ENCODE measurements at places on chromosomes 2 and 18.

- no peak overlapping the region for H3K27ac ChIP-seq
- no peak for DNase-seq
- H3K4me3 ChIP-seq = no peak overlapping the region
- peaks cover 6% of the 10 kb centered on the region for H3K4me1 ChIP-seq
- H3K36me3 ChIP-seq = no peaks in the 10 kb centered on the region
These were observed 7.7 kb downstream of the FBXO15 start for GRCh38 chr18:74139888-74140287.

DNA sequence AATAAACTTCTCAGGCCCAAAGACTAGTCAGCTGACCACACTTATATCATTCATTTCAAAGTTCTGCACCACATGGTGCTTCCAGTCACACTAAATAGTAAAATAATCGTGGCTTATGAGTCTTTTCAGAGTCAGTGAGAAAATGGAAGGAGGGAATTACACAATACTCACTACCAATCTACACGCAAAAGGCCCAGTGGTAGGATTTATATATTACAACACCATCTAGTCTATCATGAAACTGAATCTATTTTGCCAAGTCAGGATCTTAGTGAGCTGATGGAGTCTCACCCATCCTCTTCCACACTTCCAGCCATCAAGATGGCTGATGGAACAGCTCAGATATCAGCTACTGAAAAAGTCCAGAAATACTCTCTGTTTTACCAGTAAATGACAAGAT, 21.9 kb downstream of the INO80D start:
- H3K4me1 ChIP-seq = peaks cover 3% of the 10 kb centered on the region
- no peak overlapping the region for H3K27ac ChIP-seq
- no peak for DNase-seq
- H3K4me3 ChIP-seq = no peak overlapping the region
- no peaks in the 10 kb centered on the region for H3K27me3 ChIP-seq

DNA sequence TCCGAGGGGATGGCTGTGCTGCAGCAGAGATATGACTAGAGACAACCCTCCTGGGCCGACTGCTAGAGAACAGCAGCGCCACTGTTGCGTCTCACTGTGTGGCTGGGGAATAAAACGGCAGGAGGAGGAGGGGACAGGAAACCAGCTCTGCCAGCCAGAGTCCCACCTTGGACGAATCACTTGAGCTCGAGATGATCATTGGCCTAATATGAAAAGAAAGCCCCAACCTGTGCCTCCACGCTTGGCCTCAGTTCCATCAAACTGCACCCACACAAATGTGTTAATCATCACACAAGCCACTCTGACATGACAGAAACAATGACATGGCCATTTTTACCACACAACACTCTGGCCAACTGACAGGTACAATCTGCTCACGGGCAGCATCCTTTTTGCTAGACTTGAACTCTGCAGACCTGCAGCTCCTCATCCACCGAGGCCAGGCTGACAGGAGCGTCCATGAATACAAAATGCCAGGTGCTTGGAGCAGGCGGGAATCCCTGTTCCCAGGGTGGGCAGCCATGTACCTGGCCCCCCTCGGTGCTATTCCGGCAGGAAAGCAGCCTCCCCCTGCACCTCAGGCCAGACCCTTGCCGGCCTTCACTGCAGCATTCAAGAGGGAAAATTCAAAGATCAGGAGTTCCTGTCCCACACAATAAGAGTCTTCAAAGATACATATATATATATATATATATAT, 52.3 kb downstream of the PARD6G start:
- no peak for DNase-seq
- H3K4me1 ChIP-seq = no peaks in the 10 kb centered on the region
- H3K27me3 ChIP-seq = peaks cover 21% of the 10 kb centered on the region
- no peaks in the 10 kb centered on the region for H3K36me3 ChIP-seq

- peaks cover 14% of the 10 kb centered on the region for H3K36me3 ChIP-seq
- no peaks in the 10 kb centered on the region for H3K27me3 ChIP-seq
- no peak for DNase-seq
- no peaks in the 10 kb centered on the region for H3K4me1 ChIP-seq
These were observed 22.7 kb upstream of the ACTG2 start for GRCh38 chr2:73870084-73870483.

DNA sequence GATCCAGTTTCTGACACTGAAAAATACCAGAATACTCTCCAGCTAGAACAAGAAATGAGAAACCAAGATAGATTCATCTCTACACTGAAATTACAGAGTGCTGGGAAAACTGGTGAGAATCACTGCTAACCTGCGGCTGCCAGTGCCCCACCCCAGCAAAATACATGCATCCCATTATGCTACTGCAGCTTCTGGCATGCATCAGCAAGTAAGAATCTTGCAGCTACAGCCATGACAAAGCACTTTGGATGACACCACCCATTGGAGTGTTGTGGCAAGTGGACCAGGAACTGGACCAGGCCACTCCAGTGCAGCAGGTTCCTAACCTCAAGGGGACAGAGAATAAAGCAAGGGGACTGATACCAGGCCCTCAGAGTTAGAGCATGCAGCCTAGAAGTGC, 378.8 kb upstream of the ETAA1 start:
- H3K27ac ChIP-seq = no peak overlapping the region
- H3K4me1 ChIP-seq = no peaks in the 10 kb centered on the region
- no peak for DNase-seq

GRCh38 chr18:80033181-80034067, 810 bp upstream of the RBFA start:
- H3K4me1 ChIP-seq = peaks cover 29% of the 10 kb centered on the region
- H3K36me3 ChIP-seq = peaks cover 10% of the 10 kb centered on the region
- H3K4me3 ChIP-seq = peak overlapping the region; percentile 87
- peaks cover 5% of the 10 kb centered on the region for H3K27me3 ChIP-seq

DNA sequence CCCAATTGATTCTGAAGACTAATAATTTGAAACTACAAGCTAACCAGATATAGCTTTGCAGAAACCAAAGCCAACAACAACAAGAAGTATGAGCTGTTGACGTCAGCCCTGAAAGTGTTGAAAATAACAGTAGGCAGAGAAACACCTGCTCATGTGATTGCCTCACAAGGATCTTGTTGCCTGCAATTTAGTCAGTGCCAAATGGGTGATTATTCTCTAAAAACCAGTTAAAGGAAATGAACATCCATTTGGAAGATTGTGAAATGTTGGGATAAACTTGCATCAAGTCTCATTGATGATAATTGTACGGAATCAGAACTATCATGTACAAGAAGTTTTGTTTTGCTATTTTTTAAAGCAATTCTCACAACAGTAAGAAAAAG, 2.8 kb downstream of the CYTIP start:
- no peaks in the 10 kb centered on the region for H3K27me3 ChIP-seq
- peak overlapping the region; percentile 97 for H3K4me3 ChIP-seq
- H3K36me3 ChIP-seq = peaks cover 72% of the 10 kb centered on the region
- H3K27ac ChIP-seq = peak overlapping the region; percentile 99
- H3K4me1 ChIP-seq = peaks cover 22% of the 10 kb centered on the region
